Central memory CD8-positive, alpha-beta T cell (primary cell): ENCODE measurements at places on chromosomes 7 and 10.

DNA sequence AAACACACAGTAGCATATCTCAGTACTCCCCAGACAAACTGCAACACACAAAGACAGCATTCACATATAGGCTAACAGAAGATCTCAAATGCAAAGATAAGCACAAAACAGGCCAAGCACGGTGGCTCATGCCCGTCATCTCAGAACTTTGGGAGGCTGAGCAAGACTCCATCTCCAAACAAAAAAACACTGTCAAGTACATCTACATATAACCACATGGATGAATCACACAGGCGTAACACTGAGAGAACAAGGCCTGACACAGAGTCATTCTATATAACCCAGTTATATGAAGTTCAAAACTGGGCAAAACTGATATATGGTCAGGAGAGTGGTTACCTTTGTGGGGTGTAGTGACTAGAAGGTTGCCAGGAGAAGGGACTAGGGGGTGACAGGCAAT is 506.4 kb downstream of the KCNMA1 start:
- no peak overlapping the region for H3K27ac ChIP-seq
- no peaks in the 10 kb centered on the region for H3K4me1 ChIP-seq
- no peak overlapping the region for H3K4me3 ChIP-seq
- DNase-seq, result no peak
- no peaks in the 10 kb centered on the region for H3K36me3 ChIP-seq

- no peaks in the 10 kb centered on the region for H3K4me1 ChIP-seq
- DNase-seq, result no peak
- no peaks in the 10 kb centered on the region for H3K27me3 ChIP-seq
- H3K27ac ChIP-seq, result no peak overlapping the region
- H3K4me3 ChIP-seq, result no peak overlapping the region
Observed at GRCh38 chr7:31648288-31648687, 38.7 kb upstream of the PPP1R17 start.

- H3K27ac ChIP-seq, result no peak overlapping the region
- peaks cover 13% of the 10 kb centered on the region for H3K4me1 ChIP-seq
- H3K36me3 ChIP-seq, result peaks cover 13% of the 10 kb centered on the region
- H3K27me3 ChIP-seq, result peaks cover 3% of the 10 kb centered on the region
Observed at GRCh38 chr10:104127411-104127810, 5.4 kb downstream of the SFR1 start.

DNA sequence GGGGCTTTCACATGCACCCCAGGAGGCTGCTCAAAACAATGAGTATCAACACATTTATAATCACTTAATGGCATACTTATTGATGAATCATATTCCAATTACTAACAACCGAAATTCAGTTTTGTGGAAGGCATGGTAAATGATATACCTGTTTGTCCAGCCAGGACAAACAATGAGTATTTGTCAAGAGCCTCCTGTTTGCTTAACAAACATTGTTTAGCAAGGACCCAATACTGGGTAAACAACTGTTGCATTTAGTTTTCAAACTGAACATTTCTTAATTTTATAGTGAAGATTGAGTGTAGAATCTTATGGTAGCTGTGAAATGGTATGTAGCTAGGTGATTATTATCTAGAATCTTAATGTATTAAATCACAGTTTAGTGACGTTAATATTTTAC is 473.7 kb downstream of the ATRNL1 start:
- H3K36me3 ChIP-seq, result no peaks in the 10 kb centered on the region
- H3K4me1 ChIP-seq, result no peaks in the 10 kb centered on the region
- H3K27me3 ChIP-seq, result no peaks in the 10 kb centered on the region
- H3K4me3 ChIP-seq, result no peak overlapping the region
- DNase-seq, result no peak
- no peak overlapping the region for H3K27ac ChIP-seq

- DNase-seq, result no peak
- peaks cover 1% of the 10 kb centered on the region for H3K36me3 ChIP-seq
- no peak overlapping the region for H3K27ac ChIP-seq
- no peaks in the 10 kb centered on the region for H3K4me1 ChIP-seq
Observed at GRCh38 chr10:127345231-127345965, 149.0 kb upstream of the INSYN2A start.

- no peak overlapping the region for H3K27ac ChIP-seq
- H3K27me3 ChIP-seq, result peaks cover 21% of the 10 kb centered on the region
- no peak overlapping the region for H3K4me3 ChIP-seq
- peaks cover 2% of the 10 kb centered on the region for H3K36me3 ChIP-seq
- H3K4me1 ChIP-seq, result no peaks in the 10 kb centered on the region
Observed at GRCh38 chr10:32244421-32245207, 102.3 kb downstream of the EPC1 start.

- DNase-seq, result no peak
- H3K27ac ChIP-seq, result no peak overlapping the region
- H3K36me3 ChIP-seq, result no peaks in the 10 kb centered on the region
- H3K4me1 ChIP-seq, result no peaks in the 10 kb centered on the region
Observed at GRCh38 chr10:58660575-58661255, 148.0 kb downstream of the BICC1 start.

DNA sequence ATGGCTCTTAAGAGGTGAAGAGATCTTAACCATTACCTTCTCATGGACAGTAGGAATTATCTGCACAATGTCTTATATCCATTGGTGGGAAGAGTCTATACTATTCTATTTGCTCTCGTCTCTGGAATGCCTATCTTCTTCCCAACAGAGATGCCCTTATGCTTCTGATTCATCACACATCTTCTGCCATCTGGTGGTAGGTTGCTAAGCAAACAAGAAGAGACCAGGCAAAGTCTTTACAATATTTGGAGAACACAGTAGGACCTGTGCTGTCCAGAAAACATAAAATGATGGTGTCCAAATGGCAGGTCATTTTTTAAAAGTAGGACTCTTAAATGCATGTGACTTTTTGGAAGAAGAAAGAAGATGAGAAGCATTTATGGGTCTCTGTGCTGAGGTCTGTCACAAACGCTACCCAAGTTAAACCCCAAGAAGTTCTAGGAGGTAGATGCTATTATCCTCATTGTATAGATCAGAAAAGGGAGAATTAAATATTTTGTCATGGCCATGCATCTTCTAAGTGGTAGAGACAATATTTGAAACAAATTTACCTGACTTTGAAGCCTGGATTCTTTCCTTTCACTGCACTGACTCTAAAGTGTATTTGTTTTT is 67.8 kb upstream of the NXPH1 start:
- no peaks in the 10 kb centered on the region for H3K4me1 ChIP-seq
- peaks cover 42% of the 10 kb centered on the region for H3K27me3 ChIP-seq
- DNase-seq, result no peak
- H3K27ac ChIP-seq, result no peak overlapping the region
- H3K4me3 ChIP-seq, result no peak overlapping the region

DNA sequence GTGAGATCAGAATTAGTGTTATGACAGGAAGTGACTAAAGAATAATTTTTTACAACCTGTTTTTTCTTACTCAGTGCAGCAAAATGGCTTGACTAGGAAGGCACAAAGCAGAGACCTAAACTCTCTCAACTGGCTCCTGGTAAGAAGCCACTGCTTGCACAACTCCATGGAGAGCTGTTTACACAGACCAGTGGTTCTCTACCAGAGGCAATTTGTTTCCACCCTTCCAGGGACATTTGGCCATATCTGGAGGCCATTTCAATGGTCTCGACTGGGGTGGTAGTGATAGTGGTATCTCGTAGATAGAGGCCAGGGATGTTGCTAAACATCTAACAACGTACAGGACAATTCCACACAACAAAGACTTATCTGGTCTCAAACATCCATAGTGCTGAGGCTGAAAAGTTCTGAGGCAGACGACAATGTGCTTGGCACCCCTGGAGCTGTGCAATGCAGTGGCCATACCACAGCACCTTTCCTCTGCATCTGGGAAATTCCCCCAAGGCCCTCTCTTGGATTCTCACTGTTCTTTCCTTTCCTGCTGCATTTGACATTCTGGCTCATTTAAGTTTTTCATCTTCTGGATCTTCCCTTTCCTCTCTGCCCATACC is 105.4 kb upstream of the LAMB4 start:
- DNase-seq, result no peak
- no peak overlapping the region for H3K4me3 ChIP-seq
- H3K27me3 ChIP-seq, result peaks cover 10% of the 10 kb centered on the region
- H3K27ac ChIP-seq, result no peak overlapping the region

DNA sequence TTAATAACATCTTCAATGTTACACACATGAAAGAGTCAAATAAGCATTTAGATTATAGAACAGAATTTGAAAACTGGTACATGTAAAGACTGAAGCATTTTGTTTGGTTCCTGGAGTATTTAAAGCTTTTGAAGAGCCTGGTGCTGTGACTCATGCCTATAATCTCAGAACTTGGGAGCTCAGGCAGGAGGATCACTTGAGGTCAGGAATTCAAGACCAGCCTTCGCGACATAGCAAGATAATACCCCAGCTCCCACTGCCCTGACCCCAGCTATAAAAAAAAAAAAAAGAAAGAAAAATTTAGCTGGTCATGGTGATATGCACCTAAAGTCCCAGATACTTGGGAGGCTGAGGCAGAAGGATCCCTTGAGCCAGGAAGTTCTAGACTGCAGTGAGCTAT is 87.8 kb downstream of the HDAC9 start:
- DNase-seq, result no peak
- no peak overlapping the region for H3K4me3 ChIP-seq
- peaks cover 1% of the 10 kb centered on the region for H3K36me3 ChIP-seq
- H3K27ac ChIP-seq, result no peak overlapping the region
- no peaks in the 10 kb centered on the region for H3K4me1 ChIP-seq
- H3K27me3 ChIP-seq, result no peaks in the 10 kb centered on the region

DNA sequence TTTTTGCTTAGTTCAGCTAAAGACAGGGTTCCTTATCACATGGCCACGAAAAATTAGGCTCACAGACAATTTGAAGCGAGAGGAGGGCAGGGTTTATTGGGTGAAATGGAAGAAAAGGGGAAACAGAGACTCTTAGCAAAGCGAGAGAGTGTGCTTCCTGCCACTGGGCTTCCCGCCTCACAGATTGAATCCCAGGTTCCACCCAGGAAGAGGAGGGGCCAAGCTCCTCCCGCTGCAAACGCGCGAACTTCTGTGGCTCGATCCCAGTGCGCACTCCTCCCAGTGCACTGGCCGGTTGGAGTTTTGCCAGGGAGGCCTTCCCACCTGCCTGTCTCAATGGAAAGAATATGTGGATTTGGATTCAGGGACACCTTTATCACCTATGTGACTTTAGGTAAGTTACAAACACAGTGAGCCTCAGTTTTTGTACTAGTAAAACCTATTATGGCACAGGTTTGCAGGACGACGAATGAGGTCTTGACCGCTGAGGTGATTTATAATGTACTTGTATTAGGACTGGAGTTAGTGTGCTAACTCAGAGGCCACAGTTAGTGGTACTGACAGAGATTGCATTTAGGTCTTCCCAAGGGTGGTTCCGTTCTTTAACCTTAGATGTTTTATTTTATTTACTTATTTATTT is 48.5 kb upstream of the SP8 start:
- H3K4me3 ChIP-seq, result no peak overlapping the region
- H3K27ac ChIP-seq, result no peak overlapping the region
- H3K4me1 ChIP-seq, result no peaks in the 10 kb centered on the region
- no peak for DNase-seq
- no peaks in the 10 kb centered on the region for H3K36me3 ChIP-seq
- H3K27me3 ChIP-seq, result peaks cover 9% of the 10 kb centered on the region

DNA sequence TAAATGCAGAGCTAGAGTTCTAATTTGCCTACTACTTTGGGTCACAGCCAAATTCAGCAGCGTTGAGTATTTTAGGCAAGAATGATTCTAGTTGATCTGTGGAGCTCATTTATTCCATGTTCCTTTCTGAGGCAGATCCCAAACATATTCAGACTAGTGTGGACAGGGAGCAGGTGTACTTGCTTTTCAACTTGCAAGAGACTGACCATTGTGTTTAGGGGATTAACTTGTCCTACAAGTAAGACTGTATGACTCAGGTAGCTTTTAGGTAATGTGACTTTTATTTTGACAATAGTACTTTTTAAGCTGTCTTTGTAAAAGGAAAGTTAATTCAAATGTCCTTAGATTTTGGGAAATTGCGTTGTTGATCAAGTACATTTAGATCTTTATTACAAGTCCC is 285.5 kb downstream of the TWIST1 start:
- no peaks in the 10 kb centered on the region for H3K4me1 ChIP-seq
- H3K27ac ChIP-seq, result no peak overlapping the region
- no peak for DNase-seq
- H3K36me3 ChIP-seq, result no peaks in the 10 kb centered on the region
- H3K27me3 ChIP-seq, result no peaks in the 10 kb centered on the region
- H3K4me3 ChIP-seq, result no peak overlapping the region

GRCh38 chr7:88429382-88429781 is 122.7 kb upstream of the STEAP4 start:
- no peaks in the 10 kb centered on the region for H3K36me3 ChIP-seq
- peak overlapping the region; percentile 44 for H3K27ac ChIP-seq
- no peak for DNase-seq

DNA sequence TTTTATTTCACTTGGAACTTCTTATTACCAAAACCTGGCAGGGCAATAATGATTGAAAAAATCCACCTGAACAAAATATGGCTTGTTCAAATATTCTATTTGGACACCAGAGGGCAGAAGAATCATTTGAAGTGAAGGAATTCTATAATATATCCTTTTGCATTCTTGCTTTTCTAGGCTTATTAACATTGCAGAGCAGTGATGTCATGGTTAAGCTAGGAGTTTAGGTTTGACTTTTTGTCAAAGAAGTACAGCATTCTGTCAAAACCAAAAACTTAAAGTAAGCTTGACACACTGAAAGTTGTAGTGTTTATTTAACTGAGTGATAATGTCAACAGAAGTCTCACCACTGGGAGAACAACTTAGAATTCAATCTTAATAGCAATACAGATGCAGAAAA is 156.0 kb downstream of the SEMA3D start:
- no peak for DNase-seq
- no peaks in the 10 kb centered on the region for H3K4me1 ChIP-seq
- no peak overlapping the region for H3K4me3 ChIP-seq

- peaks cover 17% of the 10 kb centered on the region for H3K36me3 ChIP-seq
- H3K27me3 ChIP-seq, result no peaks in the 10 kb centered on the region
- H3K4me3 ChIP-seq, result no peak overlapping the region
- H3K4me1 ChIP-seq, result peaks cover 9% of the 10 kb centered on the region
- no peak overlapping the region for H3K27ac ChIP-seq
Observed at GRCh38 chr10:13338390-13339110, 9.5 kb downstream of the SEPHS1 start.

DNA sequence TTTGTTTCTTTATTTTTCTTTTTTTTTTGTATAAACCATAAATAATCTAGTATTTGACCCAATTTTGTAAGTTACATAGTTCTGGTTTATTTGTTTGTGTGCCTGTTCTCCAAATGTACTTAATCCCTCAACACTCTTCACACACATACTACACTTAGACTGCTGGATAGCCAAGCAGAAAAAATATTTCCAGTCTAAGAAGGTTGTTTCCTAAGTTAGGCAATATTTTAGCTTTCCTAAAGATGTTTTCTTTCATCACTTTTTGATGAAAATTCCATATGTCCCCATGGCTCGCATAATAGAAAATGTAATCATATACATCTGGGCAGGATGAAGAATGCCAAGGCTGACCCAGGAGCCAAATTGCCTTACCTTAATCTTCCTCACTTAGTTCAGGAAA is 105.3 kb downstream of the PPP1R3A start:
- H3K27me3 ChIP-seq, result no peaks in the 10 kb centered on the region
- no peak overlapping the region for H3K4me3 ChIP-seq
- no peak for DNase-seq
- no peaks in the 10 kb centered on the region for H3K36me3 ChIP-seq

GRCh38 chr7:99387912-99388311 is 13.4 kb downstream of the ARPC1B start:
- DNase-seq, result no peak
- peaks cover 73% of the 10 kb centered on the region for H3K36me3 ChIP-seq
- H3K4me3 ChIP-seq, result no peak overlapping the region
- peaks cover 27% of the 10 kb centered on the region for H3K4me1 ChIP-seq
- H3K27me3 ChIP-seq, result no peaks in the 10 kb centered on the region
